Type B pancreatic cell (in vitro differentiated cells): ENCODE measurements at places on chromosomes 1 and 21.

DNA sequence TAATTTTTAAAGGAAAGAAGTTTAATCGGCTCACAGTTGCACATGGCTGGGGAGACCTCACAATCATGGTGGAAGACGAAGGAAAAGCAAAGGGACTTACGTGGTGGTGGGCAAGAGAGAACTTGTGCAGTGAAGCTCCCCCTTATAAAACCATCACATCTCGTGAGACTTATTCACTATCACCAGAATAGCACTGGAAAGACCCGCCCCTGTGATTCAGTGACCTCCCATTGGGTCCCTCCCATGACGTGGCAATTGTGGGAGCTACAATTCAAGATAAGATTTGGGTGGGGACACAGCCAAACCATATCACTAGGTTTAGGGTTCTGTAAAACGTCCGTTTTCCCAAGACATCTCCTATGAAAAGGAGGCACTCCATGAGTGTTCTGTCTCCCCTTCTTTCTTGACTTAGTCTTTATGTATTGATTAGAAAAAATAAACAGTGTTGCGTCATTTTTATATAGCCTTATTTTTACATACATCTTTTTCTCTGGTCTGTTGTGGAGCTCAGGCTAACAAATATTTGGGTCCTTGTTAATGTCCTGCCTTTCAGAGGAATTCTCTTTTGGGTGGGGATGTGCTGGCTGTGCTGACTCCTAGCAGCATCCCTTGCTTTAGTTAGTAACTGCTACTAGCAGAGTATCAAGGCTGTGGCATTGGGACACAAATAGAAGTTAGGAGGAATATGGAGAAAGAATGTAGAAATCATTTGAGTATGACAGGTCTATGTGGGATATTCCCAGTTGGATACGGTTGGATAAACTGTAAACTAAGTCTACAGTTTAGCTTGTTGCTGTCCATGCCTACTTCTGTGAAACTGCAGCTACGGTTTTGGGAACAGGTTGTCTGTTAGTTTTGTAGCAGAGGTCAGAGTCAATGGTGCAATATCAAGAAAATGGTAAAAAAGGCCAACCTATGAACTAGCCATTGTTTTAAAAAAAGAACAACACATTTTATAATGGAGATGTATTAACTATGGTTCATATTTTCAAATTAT, 23.5 kb downstream of the BACH1 start:
- peaks cover 48% of the 10 kb centered on the region for H3K36me3 ChIP-seq
- H3K4me1 ChIP-seq: peaks cover 20% of the 10 kb centered on the region
- H3K27me3 ChIP-seq: no peaks in the 10 kb centered on the region
- no peak overlapping the region for H3K4me3 ChIP-seq
- no peak overlapping the region for H3K27ac ChIP-seq

DNA sequence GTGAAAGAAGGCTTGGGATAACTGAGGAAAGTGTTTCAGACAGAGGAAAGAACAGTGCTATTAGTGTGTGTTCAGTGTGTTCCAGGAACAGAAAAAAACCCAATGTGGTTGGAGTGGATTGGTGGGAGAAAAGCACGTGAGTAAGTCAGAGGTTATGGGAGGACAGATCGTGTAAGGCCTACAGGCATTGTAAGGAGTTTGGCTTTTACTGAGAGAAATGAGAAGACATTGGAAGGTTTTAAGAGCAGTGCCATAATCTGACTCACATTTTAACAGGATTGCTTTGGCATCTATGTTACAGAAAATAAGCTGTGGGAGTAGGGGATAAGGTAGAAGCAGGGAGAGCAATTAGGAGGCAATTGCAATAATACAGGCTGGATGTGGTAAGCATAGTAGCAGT, 4.8 kb downstream of the ARPC5 start:
- H3K27me3 ChIP-seq: no peaks in the 10 kb centered on the region
- peaks cover 30% of the 10 kb centered on the region for H3K4me1 ChIP-seq

- no peaks in the 10 kb centered on the region for H3K4me1 ChIP-seq
- no peaks in the 10 kb centered on the region for H3K36me3 ChIP-seq
- no peaks in the 10 kb centered on the region for H3K27me3 ChIP-seq
- H3K4me3 ChIP-seq: no peak overlapping the region
- H3K27ac ChIP-seq: no peak overlapping the region
Observed at GRCh38 chr1:172630868-172631267, 28.0 kb upstream of the FASLG start.

- no peak overlapping the region for H3K27ac ChIP-seq
- peaks cover 12% of the 10 kb centered on the region for H3K4me1 ChIP-seq
- H3K27me3 ChIP-seq: peaks cover 3% of the 10 kb centered on the region
- no peak overlapping the region for H3K4me3 ChIP-seq
Observed at GRCh38 chr1:200179781-200180160, 152.3 kb downstream of the NR5A2 start.

DNA sequence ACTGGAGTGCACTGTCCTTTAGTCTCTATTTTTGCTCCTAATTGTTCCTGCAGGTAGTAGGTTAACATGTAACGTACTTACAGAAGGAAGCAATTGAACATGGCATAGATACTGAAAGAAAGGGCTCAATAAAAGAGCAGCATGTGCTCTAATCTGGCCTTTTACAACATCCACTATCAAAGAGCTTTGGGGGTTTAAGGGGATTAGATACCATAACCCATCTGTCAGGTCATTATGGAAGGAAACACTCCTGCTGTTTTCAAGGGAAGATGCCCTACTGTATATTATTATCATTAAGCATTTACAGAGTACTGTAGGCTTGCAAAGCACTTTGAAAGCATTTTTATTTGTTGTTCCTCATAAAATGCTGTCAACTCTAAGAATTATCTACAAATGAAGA, 152.8 kb downstream of the TTLL7 start:
- no peak for DNase-seq
- no peaks in the 10 kb centered on the region for H3K4me1 ChIP-seq
- no peaks in the 10 kb centered on the region for H3K27me3 ChIP-seq
- H3K36me3 ChIP-seq: peaks cover 3% of the 10 kb centered on the region
- no peak overlapping the region for H3K4me3 ChIP-seq

- H3K27me3 ChIP-seq: peaks cover 49% of the 10 kb centered on the region
- DNase-seq: no peak
- no peak overlapping the region for H3K4me3 ChIP-seq
- no peaks in the 10 kb centered on the region for H3K36me3 ChIP-seq
- H3K4me1 ChIP-seq: no peaks in the 10 kb centered on the region
Observed at GRCh38 chr1:45545019-45545493, 5.6 kb upstream of the AKR1A1 start.
